Stimulated activated CD4-positive, alpha-beta T cell treated with anti-CD3 and anti-CD28 coated beads, Interleukin-12 subunit alpha, Interleukin-12 subunit beta, amount 100 ng/mL, for 24 hours (primary cell): ENCODE measurements at places on chromosomes 12 and 14.

DNA sequence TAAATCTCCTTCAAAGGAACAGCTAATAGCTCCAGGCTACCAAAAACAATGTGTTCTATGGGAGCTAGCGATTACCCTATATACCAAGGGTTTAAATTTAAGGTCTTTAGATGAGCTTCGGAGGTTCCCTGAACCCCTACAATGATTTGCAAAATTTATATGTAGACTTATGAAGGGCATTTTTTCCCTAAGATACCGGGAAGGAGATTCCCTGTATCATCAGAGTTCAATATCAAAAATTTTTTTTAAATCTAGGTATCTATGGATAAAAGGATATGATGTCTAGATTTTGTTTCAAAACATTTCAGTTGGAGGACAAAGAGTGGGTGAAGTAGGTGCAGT lies 17.9 kb upstream of the COL2A1 start:
- DNase-seq, result no peak

GRCh38 chr12:19507823-19508222 lies 68.5 kb downstream of the AEBP2 start:
- no peak for DNase-seq

- DNase-seq, result no peak
These were observed 49.2 kb upstream of the SLC38A1 start for GRCh38 chr12:46318037-46318436.

GRCh38 chr12:30138483-30138882 lies 354.7 kb upstream of the TMTC1 start:
- no peak for DNase-seq

GRCh38 chr14:92888896-92889295 lies 34.1 kb upstream of the CHGA start:
- DNase-seq, result no peak

GRCh38 chr14:66240105-66240504 lies 246.1 kb upstream of the CCDC196 start:
- DNase-seq, result no peak

DNA sequence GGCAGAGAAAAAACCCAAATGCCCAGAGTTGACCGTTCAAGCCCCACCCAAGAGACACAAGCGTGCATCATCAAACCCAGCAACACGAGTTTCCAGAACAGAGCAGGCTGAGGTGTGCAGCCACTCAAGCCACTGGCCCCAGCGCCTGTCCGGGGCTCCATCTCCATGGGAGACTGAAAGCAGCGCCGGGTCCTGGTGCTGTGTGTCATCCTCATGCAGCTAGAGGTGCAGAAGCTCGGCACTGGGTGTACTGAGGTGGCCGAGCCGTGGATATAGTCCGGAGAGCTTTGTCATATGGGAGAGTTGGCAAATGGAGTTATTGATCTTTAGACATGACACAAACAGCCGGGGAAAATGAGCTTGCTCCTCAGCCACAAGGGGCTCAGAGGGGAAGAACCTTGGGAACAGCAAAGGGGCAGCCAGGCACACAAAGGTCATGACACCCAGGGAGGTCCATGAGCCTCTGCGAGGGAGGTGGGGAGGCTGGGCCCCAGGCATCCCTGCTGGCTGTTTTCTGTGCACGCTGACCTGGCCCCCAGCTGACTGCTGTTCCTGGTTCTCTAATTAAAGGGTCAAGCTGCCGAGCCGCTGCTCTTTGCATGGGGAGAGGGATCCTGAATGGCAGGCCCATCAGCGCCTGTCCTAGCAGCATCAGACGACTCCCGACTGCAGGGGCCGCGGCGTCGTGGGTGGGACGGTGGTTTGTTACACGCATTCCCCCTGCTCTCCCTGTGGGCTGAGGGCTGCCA lies 145.4 kb upstream of the SFSWAP start:
- DNase-seq, result no peak

DNA sequence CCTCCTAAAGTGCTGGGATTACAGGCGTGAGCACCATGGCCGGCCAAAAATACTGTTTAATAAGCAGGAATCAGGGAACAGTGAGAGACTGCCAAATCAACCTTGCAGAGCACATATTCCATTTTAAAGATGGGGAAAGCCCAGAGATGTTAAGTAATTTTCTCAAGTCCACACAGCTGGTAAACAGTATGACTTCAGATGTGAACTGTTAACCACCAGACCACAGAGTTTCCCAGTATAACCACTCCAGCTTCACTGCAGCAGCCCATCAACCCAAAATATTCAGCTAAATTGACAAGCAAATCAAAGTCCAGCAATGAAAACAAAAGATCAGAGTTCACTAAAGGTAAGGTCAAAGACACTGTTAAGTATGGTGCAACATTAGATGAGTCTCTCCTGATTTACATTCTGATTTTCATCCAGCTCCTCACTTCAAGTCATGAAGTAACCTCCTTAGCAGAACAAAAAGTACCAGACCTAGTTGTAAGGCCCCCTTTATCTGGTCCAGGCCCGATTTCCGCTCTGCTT lies 82.1 kb downstream of the TRAFD1 start:
- no peak for DNase-seq

GRCh38 chr12:52953181-52953841 lies 4.4 kb downstream of the KRT18 start:
- DNase-seq, result no peak

- no peak for DNase-seq
These were observed 46.7 kb upstream of the ATP2A2 start for GRCh38 chr12:110234331-110234751.

DNA sequence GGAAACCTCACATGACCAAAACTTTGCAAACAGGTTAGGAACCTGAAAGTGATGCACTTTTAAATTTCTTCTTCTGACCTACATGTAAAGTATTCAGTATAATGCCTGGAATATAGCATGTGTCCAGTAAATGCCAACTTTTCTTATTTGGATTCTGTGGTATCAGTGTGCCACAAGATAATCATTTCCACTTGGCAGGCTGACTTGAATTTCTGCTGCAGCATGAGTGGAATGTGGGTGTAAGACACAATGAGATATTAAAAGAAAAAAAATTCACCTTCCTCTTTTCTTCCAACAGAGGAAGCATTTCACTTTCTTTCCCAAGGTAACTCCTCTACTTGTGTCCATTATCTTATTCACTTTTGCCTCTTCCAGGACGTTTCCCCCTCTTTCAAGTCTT lies 141.9 kb upstream of the PRKD1 start:
- no peak for DNase-seq

DNA sequence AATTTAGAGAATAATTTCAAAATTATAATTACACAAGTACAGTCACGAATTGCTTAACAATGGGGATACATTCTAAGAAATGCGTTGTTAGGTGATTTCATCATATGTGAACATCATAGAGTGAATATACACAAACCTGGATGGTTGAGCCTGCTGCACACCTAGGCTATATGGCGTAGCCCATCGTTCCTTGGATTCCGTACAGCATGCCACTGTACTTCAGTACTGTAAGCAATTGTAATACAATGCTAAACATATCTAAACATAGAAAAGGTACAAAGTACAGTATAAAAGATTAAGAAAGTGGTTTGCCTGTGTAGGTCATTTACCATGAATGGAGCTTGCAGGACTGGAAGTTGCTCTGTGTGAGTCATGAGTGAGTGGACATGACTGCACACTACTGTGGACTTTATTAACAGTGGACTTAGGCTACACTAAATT lies 286.2 kb downstream of the CACNA1C start:
- no peak for DNase-seq

DNA sequence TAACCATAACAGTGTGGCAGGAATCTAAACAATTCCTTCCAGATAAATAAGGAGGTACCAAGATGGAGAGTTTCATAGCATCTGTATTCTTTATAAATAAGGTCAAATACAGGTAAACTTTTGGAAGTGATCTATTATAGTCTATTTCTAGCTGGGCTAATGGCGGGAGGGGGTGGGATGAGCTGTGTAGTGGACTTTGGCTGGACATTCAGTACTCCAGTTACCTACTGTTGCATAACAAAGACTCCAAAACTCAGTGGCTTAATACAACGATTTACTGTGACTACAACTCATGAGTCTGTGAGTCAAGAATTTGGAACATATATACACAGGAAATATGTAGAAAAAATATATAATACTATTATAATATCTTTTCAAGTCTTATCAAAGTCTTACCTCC lies 496.1 kb downstream of the BCL11B start:
- no peak for DNase-seq

DNA sequence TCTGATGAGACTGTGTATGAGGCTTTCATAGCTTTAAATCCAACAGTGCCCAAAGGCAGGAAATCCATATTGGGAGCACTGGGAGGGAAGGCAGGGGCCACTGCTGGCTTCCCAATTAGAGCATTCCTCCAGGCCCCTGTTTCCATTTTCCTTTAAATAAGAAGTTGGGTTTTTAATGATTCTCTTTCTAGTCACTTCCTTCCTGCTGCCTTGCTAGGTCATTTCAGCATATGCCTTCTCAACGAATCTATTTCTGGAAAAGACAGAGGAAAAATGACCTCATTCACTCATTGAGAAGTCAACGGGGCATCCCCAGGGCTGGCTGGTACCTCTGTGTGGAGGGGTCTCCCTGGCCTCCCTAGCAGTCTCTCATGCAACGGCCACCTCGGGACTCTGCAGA lies 43.5 kb downstream of the IGF1 start:
- no peak for DNase-seq

DNA sequence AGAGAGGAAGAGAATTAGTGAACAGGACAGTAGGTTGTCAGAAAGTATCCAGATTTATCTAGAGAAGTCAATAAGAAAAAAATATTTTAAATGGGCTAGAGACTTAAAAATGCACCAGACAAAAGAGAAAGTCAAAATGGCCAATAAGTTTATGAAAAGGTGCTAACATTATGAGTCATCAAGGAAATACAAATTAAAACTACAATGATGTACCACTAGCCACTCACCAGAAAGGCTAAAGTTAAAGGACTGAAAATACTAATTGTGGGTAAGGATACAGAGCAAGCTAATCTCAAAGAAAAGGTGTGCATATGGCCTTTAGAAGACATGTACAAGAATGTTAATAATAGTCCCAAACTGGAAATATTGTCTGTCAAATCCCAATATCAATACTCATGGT lies 37.7 kb downstream of the C12orf50 start:
- no peak for DNase-seq

DNA sequence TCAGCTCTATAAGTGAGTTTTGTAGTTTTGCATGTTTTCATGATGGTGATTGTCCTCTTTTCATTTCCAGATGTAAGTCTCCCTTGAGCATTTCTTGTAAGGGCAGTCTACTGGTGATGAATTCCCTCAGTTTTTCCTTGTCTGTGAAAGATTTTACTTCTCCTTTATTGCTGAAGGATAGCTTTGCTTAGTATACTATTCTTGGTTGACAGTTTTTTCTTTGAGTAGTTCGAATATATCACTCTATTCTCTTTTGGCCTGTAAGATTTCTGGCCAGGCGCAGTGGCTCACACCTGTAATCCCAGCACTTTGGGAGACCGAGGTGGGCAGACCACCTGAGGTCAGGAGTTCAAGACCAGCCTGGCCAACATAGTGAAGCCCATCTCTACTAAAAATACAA lies 23.6 kb downstream of the SIX4 start:
- DNase-seq, result no peak

GRCh38 chr14:59871166-59871495 lies 555 bp upstream of the RTN1 start:
- DNase-seq, result no peak

DNA sequence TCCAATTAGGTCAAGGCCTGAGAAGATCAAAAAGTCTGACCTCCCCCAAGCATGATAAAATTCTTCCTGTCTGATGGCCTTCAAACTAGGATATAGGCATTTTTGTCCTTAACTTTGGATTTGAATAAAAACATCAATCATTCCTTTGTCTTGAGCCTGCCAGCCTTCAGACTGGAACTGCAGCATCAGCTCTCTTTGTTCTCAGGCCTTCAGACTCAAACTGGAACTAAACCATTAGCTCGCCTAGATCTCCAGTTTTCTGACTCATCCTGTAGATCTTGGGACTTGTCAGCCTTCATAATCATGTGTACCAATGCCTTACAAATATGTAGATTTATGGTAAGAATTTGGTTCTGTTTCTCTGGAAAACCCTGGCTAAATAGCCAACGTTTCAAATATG lies 721.7 kb downstream of the GALC start:
- DNase-seq, result no peak

DNA sequence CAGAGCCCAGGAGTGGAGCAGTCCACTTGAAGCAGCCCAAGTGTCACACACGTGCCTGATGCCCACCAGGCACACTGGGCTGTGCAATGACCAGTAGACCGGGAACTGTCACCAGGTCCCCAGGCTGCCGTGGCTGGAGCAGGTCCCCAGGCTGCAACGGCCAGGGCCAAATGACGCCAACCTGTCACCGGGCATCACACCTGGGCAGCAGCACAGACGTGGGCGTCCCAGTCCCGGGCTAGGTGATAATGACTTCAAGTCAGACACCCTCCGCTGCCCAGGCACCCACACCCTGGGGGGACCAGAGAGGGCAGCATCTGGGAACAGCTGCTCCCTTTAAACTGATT lies 30.6 kb upstream of the MMP17 start:
- DNase-seq, result no peak

GRCh38 chr12:75207338-75208083 lies 2.1 kb downstream of the KCNC2 start:
- DNase-seq, result no peak

- no peak for DNase-seq
These were observed 78.4 kb upstream of the KRR1 start for GRCh38 chr12:75589801-75590200.

DNA sequence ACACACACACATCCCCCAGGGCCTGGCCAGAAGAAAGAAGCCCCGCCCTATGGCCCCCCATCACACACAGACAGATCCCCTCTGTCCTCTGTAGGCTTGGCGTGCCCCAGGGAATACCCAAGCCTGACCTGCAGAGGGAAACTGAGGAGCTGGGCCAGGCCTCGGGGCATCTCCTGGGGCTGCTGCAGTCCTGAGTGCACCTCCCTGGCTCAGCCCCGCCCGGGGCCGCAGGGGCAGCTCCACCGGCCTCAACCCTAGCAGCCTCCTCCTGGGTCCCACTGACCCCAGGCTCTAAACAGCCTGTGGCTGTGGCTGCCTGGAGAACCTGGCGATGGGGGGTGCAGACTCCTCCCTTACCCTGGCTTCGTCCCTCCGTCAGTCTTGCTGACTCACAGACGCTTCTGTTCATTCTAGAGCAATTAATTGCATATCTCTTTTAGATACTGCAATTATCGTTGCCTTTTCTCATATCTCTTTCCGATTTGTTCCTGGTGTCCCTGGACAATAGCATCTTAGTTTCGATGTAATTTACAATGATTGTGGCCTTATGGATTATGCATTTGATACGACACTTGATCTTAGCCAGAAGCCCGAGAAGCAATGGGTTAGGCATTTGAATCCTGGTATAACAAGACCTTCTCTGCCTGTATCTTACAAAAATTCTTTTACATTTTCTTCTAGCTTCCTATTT lies 45.8 kb upstream of the EIF5 start:
- DNase-seq, result no peak

DNA sequence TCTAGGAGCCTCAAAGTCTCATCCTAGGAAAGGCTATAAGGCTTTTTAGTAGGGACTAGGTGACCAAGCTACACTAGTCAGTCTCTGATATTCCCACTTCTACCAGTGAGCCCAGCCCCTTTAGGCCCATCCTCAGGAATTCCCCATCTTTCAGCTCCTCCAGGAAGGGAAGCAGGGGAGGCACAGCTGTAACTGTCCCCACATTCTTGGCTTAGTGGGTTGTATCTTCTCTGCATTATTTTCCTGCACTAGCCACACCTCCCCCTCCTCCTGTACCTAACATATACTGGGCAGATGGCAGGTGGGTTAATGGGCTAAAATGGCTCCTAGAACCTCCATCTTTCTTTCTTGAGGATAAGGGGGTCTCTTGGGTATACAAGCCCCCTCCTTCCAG lies 424 bp upstream of the CYP27B1 start:
- DNase-seq, result no peak

GRCh38 chr14:98183556-98183955 lies 1088.4 kb downstream of the BCL11B start:
- no peak for DNase-seq

GRCh38 chr14:35155962-35156361 lies 33.6 kb downstream of the PRORP start:
- no peak for DNase-seq
